Tibial nerve (tissue), 4 donors: ENCODE measurements at places on chromosomes 5 and 9. TPM values are rescaled to one million over a fixed set of nuclear protein-coding genes. Genes with fewer than 3 reads are reported as not detected.

DAB2IP gene
- total RNA-seq: 56.4 TPM

ANKS6 gene
- total RNA-seq: 16.7 TPM

- no peaks in the 10 kb centered on the region for H3K36me3 ChIP-seq
- no peak overlapping the region for H3K27ac ChIP-seq
- no peak for DNase-seq
These were observed 126.4 kb downstream of the MAT2B start for GRCh38 chr5:163631856-163632255.

DNA sequence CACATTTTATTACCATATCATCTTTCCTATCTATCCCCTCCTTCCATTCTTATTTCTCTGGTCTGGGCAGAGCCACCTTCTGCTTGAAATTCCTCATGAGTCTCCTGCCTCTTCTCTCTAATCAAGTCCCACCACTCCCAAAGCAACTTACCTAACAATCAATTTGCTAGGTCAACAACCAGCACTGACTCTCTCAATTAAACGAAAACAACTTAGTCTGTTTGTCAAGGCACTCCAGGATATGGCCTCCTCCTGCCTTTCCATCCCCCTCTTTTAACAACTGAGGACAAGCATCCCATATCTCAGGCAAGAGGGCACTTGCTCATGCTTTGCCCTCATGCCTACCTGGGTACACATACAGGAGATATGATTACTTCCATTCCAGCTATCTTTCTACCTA lies 47.4 kb downstream of the HCN1 start:
- no peak for DNase-seq
- no peaks in the 10 kb centered on the region for H3K27me3 ChIP-seq
- H3K4me3 ChIP-seq: no peak overlapping the region
- no peaks in the 10 kb centered on the region for H3K36me3 ChIP-seq
